ENCODE measurements at places on chromosomes 1 and 21.

- DNase-seq = no peak
Measured at GRCh38 chr1:37047542-37047941, 13.2 kb upstream of the GRIK3 start.

GRCh38 chr1:14413819-14414490, 184.5 kb upstream of the KAZN start:
- peak; percentile 62 for DNase-seq

DNA sequence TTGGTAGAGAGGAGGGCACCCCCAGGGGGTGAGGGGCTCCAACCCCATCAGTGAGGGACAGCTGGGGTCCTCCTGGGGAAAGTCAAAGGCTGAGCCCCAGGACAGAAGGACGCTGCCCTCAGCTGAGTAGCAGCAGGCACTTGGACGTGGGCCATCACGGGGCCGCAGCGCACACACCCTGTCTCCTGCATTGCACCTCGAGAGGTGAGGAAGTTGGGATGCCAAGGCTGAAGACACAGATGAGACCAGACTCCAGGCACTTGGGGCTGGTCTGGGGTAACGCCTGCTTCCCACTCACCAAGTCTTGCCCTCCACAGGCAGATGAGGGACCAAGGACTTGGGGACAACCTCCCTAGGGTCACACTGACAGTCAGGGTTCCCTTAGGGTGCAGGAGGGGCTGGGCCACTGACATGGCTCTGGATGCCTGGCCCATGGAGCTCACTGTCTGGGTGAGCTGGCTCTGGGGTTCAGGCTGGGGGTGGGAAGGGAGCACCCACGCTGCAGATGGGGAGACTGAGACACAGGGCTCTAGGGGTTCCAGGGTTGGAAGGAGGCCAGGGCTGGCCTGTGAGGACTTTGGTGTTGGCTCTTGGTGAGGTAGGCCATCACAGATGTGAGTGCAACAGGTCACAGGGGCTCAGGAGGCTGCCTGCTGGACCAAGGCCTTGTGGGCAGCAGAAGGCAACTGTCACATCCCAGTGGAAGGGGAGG, 16.6 kb upstream of the ZNF678 start:
- DNase-seq = no peak

DNA sequence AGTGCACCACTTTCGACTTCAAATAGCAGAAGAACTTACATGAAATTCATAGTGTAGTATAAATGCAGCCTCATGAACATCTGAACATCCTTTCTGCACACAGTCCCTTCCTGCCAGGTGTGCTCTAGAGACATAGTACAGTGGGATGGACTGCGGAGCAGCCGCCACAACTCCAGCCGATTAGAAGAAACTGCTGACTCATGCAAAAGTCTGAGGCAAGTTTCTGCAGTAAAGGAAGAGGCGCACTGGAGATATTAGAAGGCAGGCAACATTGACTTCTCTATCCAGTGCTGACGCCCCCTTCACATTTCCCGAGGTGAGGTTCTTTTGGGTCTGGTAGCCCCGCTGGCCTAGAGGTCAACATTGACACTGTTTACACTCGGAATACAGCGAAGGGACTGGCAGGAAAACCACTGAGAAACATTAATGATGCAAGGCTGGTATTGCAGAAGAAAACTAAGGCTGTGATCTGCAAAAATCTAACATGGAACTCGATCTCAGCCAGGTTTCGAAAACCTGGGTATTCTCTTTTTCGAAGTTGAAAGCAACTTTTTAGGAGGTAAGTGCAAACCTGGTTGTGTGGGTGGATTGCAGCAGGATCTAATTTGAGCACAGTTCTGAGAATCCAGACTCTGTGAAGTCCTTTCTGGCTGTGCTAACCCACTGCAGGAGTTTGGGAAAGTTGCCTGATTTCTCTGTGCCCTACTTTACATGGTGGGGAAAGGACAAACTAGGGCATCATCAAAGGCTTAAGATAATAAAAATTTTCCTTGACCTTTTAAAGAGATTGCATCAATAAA, 90.7 kb downstream of the CDC7 start:
- no peak for DNase-seq

DNA sequence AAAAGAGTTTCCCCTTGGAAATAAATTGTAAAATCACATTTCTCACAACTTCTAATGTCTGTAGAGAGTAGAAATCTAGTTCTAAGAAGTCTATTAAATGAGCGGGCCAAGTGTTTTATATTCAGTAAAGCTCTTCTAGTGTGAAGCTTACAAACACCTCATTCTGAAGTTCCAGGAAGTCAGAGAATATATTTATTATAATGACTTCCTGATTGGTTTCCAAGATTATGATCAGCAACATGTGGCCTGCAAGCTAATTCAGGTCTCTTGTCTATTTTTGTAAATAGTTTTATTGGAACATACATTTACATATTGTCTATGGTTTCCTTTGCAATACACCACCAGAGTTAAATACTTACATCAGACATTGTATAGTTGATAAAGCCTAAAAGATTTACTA, 603.9 kb downstream of the AMY1C start:
- DNase-seq = no peak

- no peak for DNase-seq
Measured at GRCh38 chr1:156372265-156372586, 3.2 kb downstream of the RHBG start.
